ENCODE measurements at places on chromosomes 6 and 20.
A peak's percentile ranks its signal among the peaks of the same experiment; 100 is the strongest.

GRCh38 chr6:2875359-2876191, 27.5 kb downstream of the SERPINB9 start:
- peak; percentile 39 for DNase-seq

GRCh38 chr20:35788796-35789195, 17.0 kb downstream of the PHF20 start:
- no peak for DNase-seq

DNA sequence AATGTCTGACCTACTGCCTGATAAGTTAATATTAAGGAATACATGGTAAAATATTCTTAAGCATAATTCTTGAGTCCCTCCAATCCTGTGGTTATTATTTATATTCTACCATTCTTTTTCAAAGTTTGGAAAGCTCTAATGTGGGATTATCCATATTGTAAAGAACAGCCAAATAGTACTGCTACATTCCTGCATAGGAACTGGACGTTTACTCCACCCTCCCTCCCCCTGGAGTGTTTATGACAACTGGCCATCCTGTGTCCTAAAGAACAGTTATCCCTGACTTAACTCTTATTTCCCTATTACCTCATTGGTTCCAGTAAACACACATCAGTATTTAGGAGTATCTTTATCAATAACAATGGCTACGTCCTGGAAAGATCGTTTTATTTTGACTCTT, 308.7 kb upstream of the TFAP2D start:
- no peak for DNase-seq

DNA sequence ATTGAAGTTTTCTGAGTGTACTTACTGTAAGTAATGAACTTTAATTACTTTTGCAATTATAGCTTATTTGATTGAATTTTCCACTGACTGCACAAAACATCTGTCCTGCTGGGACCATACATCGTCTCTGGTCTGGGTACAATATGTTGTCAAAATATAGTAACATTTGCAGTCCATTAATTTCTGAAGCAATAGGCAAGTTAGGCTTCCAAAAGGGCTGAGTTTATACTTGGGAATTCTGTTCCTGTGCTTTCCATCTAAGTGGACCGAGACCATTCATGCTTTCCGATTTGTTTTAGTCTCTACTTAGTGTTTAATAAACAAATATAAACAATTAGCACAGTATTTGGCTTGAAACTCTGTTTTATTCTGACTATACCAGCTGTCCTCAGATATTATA, 139.3 kb downstream of the RFPL4B start:
- DNase-seq = no peak

GRCh38 chr6:112245511-112246203, 8.7 kb downstream of the LAMA4 start:
- peak; percentile 53 for DNase-seq

Measured in iris pigment epithelial cell (primary cell).